ENCODE measurements at places on chromosomes 6 and 20. TPM values are rescaled to one million over a fixed set of nuclear protein-coding genes. Genes with fewer than 3 reads are reported as not detected.

RBM39 gene
- total RNA-seq = 488 TPM

AMD1 gene
- 46.8 TPM for total RNA-seq

HLA-DRA gene
- not detected for total RNA-seq

SLC22A2 gene
- not detected for total RNA-seq

DNA sequence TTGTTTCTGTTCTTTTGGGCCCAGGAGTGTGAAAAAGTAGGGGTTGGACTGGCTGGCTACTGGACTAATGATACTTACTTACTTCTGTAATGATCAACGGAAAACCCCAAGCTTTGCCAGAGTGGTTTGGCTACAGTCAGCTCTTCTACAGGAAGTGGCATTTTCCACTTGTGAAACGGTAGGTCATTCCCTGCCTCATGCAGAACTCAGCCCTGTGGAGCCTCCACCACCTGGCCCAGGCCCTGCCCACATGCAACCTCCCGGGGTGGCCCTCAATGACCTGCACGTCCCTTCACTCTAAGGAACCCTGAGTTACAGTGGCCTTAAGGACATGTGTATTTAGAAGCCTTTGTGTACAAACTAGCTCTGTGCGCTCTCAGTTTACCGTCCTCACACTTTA is 140.4 kb downstream of the DTNBP1 start:
- no peak for DNase-seq

DNA sequence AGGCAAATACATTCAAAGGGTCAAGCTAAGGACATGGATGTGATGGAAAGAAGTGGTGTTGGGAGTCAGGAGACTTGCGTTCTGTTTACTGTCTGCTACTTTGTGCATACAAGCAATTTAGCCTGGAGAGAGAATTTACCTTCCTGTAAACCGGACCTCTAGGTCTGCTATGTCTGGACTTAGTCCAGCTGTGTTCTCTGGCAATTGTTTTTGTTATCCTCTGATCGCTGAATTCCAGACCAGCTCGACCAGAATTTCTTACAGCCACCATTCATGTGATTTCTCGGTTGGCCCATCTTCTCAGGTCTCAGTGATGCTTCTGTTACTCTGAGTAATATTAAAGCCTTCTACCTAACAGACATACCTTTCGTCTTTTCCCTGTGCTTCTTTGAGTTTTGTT is 75.2 kb downstream of the LRRC1 start:
- DNase-seq = no peak

DNA sequence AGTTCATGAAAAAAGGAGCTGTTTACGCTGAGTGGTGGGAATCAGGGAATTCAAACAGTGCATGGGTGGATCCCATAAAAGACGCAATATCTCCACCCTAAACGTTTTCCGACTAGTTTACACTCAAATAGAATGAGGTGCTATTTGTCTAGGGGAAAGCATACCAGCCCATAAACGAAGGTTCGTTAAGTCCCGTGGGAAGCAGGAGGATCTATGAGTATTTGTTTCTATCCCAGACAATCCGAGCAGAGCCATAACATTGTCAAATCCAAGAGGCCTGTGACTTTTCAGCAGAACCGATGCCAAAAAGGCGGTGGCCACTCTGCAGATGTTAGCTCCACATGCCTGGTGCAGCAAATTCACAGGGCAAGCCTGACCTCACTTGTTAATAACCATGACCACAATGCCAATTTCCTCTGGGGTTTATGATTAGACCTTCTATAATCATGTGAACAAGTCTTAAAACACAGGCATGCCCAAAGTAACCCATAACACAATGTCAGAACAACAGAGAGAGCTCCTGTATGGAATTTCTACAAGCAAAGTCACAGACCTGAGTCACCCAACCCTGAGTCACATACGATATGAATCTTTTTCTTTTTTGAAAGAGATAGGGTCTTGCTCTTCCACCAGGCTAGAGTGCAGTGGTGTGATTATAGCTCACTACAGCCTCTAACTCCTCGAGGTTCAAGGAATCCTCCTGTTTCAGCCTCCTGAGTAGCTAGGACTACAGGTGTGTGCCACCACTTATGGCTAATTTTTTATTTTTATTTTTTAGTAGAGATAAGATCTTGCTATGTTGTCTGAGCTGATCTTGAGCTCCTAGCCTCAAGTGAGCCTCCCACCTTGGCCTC is 123.3 kb downstream of the KIF13A start:
- no peak for DNase-seq

GRCh38 chr6:154156135-154156896 is 117.3 kb downstream of the OPRM1 start:
- DNase-seq = no peak

DNA sequence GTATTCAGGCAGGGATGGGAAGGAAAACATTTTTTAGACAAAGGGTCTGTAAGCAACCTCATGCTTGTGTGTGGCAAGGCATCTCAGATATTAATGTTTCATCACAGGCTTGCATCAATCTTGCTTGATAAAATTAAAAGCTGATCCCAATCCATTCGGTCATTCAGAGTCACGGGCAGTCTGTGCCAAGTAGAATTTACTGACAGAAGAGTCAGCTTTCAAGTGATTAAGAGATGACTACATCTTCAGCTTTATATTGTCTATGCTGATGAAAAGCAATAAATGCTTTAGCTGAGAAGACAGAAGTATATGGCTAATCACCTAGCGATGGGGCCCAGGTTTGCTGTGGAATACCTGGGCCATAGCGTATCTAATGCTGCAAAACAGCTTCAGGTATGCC is 3.5 kb downstream of the PLEKHG1 start:
- no peak for DNase-seq

DNA sequence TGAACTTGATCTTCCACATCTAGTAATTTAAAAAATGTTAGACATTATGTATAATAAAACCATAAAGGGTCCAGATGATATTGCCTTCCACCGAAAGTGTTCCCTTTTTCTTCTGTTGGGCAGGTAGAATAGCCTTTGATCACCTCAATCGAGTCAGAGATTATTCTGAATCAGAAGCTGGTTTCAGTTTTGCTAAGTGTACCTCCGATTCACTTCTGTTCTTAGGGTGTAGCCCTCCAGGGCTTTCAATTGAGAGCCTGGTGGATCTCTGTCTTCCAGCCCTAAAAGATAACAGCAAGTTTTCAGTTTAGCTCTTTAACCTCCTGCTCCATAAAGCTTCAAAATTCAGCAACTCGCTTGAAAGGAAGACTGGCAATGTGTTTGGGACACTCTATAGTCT is 21.1 kb upstream of the AIG1 start:
- DNase-seq = no peak

DNA sequence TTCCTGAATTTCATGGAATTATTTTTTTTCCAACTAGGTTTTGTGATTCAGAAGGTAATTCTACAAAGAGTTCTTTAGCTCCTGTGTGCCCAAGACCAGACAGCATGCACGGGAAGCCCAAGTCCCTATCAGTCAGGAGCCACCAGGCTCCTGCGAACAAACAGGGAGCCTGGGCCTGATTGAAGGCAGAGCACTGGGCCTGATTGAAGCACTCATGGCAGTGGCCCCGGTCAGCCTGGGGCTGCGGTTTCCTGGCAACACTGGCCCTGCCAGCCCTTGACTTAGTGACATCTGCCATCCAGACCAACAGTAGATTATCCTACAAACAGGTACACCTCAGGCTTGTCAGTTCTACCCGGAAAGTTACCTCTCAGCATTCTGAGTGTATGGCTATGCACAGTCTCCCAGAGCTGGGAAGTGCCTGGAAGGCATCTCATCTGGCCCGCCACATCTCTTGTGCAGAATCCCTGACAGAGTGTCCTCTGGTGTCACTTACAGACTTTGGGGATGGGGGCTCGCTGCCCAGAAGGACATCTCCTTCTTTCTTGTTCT is 133.8 kb downstream of the VEGFA start:
- no peak for DNase-seq

SAMD10 gene
- total RNA-seq = 11.7 TPM

SLC13A3 gene
- 19.7 TPM for total RNA-seq

- DNase-seq = no peak
Observed at GRCh38 chr6:120606743-120607142, 727.5 kb downstream of the TBC1D32 start.

DNA sequence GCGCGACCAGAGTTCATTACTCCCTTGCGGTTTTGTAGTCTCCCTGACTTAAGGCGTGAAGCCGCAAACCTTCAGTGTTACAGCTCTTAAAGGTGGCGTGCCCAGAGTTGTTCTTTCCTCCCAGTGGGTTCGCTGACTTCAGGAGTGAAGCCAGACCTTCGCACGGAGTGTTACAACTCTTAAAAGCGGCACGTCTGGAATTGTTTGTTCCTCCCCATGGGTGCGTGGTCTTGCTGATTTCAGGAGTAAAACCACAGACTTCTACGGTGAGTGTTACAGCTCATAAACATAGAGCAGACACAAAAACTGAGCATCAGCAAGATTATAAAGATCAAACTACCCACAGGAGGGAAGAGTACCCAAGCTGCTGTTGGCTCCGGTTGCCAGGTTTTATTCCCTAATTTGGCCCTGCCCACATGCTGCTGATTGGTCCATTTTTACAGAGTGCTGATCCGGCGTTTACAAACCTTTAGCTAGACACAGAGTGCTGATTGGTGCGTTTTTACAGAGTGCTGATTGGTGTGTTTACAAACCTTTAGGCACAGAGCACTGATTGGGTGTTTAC is 10.4 kb downstream of the TMEM14C start:
- DNase-seq = no peak

DNA sequence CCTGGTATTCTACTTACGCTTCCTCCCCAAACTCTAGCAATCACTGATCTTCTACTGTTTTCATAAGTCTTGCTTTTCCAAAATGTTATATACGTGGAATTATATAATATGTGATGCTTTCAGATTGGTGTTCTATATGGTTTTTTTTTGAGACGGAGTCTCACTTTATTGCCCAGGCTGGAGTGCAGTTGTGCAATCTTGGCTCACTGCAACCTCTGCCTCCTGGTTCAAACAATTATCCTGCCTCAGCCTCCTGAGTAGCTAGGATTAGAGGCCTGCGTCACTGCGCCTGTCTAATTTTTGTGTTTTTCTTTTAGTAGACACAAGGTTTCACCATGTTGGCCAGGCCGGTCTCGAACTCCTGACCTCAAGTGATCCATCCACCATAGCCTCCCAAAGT is 10.9 kb upstream of the FAM83D start:
- DNase-seq = no peak

GRCh38 chr6:82381278-82381677 is 17.7 kb downstream of the TPBG start:
- no peak for DNase-seq

DNA sequence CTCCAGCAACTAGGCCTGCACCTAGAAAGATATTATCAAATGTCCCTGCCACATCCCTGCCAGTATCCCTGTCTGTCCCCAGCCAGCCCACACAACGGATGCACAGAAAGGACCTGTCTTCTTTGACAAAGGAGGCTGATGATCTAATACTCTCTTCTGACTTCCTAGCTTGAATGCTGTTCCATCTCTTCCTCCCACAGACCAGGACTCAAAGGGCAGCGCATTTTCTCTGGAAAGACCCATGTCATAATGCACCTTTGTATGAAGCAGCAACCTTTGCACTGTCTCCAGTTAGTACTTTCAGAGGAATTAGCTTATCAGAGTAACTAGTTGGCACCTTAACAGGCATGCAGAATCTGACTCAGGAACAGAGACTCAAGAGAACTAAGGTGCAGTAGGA is 53.3 kb upstream of the TAF8 start:
- DNase-seq = no peak

PRDM13 gene
- total RNA-seq = not detected

SMAP1 gene
- total RNA-seq = 24.8 TPM

GNRH2 gene
- total RNA-seq = 2.1 TPM

GRCh38 chr20:48403167-48403761 is 424.5 kb downstream of the PREX1 start:
- no peak for DNase-seq

- no peak for DNase-seq
Observed at GRCh38 chr6:108961985-108962384, 113.8 kb downstream of the ARMC2 start.

BEND6 gene
- total RNA-seq = 6.6 TPM

GDAP1L1 gene
- total RNA-seq = 0.40 TPM

- no peak for DNase-seq
Observed at GRCh38 chr6:37492991-37493660, 6.6 kb downstream of the CCDC167 start.

PGBD1 gene
- 8.9 TPM for total RNA-seq

DNA sequence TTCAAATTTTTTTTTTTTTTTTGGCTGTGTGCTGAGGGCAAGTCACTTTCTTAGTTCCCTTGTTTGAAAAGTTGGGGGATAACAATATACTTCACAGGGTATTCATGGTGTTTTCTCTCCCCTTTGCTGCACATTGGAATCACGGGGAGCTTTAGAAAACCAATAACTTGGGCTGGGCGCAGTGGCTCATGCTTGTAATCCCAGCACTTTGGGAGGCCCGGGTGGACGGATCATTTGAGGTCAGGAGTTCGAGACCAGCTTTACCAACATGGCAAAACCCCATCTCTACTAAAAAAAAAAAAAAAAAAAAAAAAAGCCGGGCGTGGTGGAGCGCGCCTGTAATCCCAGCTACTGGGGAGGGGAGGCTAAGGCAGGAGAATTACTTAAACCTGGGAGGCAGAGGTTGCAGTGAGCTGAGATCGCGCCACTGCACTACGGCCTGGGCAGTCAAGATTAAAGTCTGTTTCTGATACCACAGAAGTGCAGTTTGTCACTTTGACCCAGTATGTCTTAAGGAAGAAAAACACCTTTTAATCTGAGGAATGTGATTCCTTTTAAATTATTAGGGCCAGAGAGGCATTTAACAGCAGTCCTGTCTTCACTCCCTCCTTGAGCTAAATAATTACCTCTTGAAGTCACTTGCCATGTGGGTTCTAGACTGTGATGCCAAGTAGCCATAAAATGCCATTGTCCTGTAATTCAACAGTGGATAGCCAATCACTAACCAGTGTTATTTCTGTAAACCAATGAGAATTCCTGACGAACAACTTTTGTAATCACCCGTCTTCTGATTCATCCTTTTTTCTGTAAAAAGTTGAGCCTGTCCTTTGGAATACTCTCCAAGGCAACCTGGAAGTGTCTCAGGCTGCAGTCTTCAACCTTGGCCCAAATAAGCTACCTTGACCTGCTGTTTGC is 16.1 kb downstream of the SRSF3 start:
- no peak for DNase-seq

DNA sequence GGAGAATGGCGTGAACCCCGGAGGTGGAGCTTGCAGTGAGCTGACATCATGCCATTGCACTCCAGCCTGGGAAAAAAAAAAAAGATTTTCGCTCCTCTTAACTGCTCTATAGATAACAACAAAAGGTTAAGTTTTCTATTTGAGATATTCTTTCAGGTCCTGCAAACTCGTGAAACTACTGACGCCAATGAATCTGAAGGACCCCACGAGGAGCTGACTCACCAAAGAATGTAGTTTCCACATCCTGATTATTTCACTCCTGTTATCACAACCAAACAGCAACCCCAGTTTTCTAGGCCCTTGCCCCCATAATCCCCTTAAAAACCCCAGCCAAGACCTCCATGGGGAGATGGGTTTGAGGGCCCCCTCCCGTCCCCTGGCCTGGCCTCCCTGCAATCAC is 58.7 kb downstream of the OTOR start:
- DNase-seq = no peak

- no peak for DNase-seq
Observed at GRCh38 chr20:23086056-23086566, at the start of gene CD93. Gene CD93 (minus strand): TSS chr20:23086324. CDS start chr20:23086192, 132 bp downstream.

Data from mesothelial cell of epicardium (in vitro differentiated cells).